ENCODE measurements at places on chromosomes 5 and 9.

DNA sequence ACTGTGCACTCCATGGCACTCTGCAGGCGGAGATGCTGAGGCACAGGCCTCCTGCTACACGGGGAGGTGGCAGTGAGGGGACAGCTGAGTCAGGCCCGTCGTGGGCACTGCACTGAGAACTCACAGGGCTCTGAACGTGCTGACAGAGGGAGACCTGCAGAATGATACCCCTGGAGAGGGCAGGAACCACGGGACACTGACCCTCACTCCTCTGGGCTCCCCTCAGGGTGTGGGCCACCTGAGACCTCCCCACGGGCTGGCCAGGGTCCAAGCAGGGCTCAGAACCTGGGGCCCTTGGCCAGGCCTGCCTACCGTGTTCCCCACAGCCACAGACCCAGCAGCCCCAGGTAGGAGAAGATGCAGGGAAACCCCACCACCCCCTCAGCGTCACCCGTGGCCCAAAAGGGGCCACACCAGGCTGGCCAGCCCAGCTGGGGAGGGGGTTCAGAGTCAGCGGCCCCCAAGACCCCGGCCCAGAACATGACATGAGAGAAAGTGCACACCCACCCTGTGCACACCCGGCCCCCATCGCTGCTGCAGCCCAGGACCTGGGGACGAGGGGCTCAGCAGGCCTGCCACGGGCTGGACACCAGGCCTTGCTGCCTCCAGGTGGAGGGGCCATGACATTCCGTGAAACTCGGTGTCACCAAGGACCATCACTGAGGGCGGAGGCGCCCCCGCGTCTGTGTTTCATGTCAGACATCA, 30.9 kb downstream of the GLT6D1 start:
- DNase-seq: peak; percentile 34

GRCh38 chr5:144134194-144134826, 36.1 kb downstream of the YIPF5 start:
- no peak for DNase-seq

DNA sequence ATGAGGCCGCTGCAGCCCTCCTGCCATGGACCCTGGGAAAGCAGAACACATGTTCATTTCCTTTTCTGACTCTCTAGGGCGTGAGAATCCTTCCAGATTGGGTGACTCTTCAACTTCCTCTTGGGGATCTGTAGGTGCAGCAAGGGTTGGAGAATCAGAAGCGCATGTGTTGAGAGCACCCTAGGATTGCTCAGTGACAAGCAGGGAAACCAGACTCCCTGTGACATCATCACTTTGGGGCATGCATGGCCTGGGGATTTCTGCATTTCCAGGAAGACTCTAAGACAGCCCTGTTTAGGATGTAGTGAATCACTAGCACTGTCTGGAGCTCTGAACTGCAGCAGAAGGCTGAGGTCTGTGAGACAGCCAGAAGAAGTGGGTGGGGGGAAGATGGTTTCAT, 15.1 kb upstream of the LCP2 start:
- DNase-seq: no peak

GRCh38 chr9:268616-269015, 54.0 kb downstream of the DOCK8 start:
- DNase-seq: no peak

GRCh38 chr9:129231022-129231739, 53.1 kb upstream of the IER5L start:
- DNase-seq: no peak
